Neural progenitor cell (in vitro differentiated cells): ENCODE measurements at places on chromosomes 13 and 19. TPM values are rescaled to one million over a fixed set of nuclear protein-coding genes. Genes with fewer than 3 reads are reported as not detected.

- no peaks in the 10 kb centered on the region for H3K36me3 ChIP-seq
- peaks cover 11% of the 10 kb centered on the region for H3K4me1 ChIP-seq
- no peaks in the 10 kb centered on the region for H3K27me3 ChIP-seq
Measured at GRCh38 chr13:93268327-93269028, 41.9 kb downstream of the GPC6 start.

- H3K4me1 ChIP-seq: no peaks in the 10 kb centered on the region
- no peak overlapping the region for H3K4me3 ChIP-seq
- no peaks in the 10 kb centered on the region for H3K27me3 ChIP-seq
- no peak overlapping the region for H3K27ac ChIP-seq
- no peaks in the 10 kb centered on the region for H3K36me3 ChIP-seq
Measured at GRCh38 chr19:23983406-23983805, 68.7 kb downstream of the ZNF726 start.

The PEAK3 gene
- total RNA-seq: not detected in 2 replicates

- H3K36me3 ChIP-seq: no peaks in the 10 kb centered on the region
- H3K27me3 ChIP-seq: no peaks in the 10 kb centered on the region
- no peak for DNase-seq
Measured at GRCh38 chr19:18432275-18433014, 5.5 kb downstream of the ISYNA1 start.

The PALM gene
- 13.9 and 40.7 TPM in 2 replicates for total RNA-seq

The ZNF480 gene
- total RNA-seq: 13.2 and 18.1 TPM in 2 replicates

DNA sequence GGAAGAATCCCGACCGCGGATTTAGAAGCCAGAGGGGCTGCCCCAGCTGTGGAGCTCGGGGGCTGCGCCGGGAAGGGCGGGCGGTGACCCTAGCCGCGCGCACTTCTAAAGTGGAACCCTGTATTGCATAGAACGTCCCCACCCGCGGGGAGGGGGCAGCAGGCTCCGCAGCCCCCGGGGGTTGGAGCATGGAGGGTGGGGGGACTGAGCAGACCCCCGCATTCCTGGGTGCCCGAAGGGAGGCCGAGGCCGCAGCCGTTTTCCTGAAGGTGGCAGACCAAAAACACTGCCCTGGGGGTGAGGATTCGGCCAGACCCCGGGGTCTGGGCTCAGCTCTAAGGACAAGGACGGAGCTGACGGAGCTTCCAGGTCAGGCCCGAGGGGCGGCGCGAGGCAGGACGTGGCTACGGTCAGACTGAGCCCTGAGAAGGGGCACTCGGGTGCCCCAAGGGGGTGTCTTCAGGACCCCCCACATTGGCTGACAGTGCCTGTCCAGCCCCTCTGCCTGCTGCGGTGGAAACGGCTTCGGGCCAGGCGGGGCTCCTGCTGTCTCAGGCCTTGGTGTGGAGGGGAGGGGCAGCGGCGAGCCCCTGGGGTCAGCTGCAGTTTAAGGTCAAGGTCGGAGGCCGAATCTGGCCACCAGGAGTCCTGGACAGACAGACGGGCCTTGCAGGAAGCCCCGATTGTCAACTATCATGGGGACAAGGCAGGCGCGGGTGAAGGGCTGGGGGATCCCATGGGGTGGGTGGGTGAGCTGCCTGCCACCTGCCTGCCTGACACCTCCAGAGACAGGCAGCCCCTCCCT lies 12.6 kb downstream of the MKNK2 start:
- H3K36me3 ChIP-seq: no peaks in the 10 kb centered on the region
- H3K27ac ChIP-seq: peak overlapping the region; percentile 6
- no peaks in the 10 kb centered on the region for H3K27me3 ChIP-seq
- H3K4me1 ChIP-seq: peaks cover 22% of the 10 kb centered on the region
- no peak for DNase-seq

The YJEFN3 gene
- 2.6 and 5.1 TPM in 2 replicates for total RNA-seq

GRCh38 chr13:24226762-24227161 lies 66.2 kb downstream of the SPATA13 start:
- H3K27me3 ChIP-seq: no peaks in the 10 kb centered on the region
- no peaks in the 10 kb centered on the region for H3K36me3 ChIP-seq
- no peak overlapping the region for H3K4me3 ChIP-seq

The WIZ gene
- total RNA-seq: 9.1 and 30.3 TPM in 2 replicates

- H3K27me3 ChIP-seq: peaks cover 19% of the 10 kb centered on the region
- no peaks in the 10 kb centered on the region for H3K36me3 ChIP-seq
- peak; percentile 35 for DNase-seq
- H3K4me1 ChIP-seq: peaks cover 3% of the 10 kb centered on the region
Measured at GRCh38 chr19:53945441-53945840, 17.3 kb upstream of the CACNG8 start.
